ENCODE measurements at places on chromosomes 11 and 22.

- no peak for DNase-seq
These were observed 95.2 kb upstream of the PDGFD start for GRCh38 chr11:104259121-104259610.

GRCh38 chr22:23071230-23072076, 1.1 kb downstream of the GNAZ start:
- no peak for DNase-seq

DNA sequence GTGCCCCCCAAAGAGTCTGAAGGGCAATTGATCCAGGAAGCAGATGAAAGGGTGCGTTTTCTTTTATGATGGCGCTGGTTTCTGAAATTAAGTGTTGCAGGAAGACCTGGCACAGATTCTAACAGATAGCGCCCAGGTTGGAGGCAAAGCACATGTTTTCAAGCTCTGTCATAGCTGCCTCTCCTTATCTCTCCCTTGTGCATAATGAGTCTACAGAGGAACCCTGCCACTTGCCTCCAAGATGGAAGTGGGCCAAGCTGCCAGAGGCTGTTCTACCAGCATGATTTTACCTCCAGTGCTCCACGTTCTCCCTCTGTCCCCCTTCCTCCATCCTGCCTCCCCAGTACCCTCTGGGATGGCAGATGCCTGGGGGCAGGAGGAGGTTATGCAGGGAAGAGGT, 30.0 kb upstream of the TLCD5 start:
- no peak for DNase-seq

DNA sequence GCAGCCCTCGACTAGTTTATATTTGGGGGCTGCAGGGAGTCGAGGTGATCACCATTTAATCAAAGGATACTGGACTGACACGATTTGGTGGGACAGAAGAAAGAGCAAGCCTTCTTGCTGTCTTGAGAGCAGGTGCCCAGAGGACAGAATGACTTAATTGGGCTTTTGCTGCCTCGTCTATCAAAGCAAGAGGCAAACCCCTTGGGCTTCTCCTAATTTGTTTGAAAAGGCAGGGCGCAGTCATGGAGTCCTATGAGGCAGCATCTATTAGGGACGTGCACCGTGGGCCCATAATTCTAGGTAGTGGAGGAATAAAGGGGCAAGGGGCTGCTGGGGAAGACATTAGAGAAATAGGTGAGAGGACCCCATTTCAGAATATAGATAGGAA, 1411.3 kb downstream of the TBC1D22A start:
- no peak for DNase-seq

DNA sequence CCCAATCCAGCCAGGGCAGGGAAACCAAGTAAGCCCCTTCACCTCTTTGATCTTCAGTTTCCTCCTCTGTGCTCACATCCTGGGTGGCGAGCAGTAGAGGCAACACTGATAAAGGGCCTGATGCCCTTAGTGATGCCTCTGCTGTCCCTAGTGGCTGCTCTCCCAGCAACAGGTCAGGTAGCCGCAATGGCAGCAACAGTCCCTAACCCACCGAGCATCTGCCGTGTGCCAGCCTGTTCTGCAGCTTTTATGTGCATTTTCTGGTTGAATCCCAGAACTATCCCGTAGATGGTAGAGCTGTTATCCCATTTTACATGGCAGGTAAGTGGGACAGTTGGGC, 5.2 kb downstream of the SCYL1 start:
- DNase-seq, result no peak

GRCh38 chr11:73463359-73463758, 87.2 kb downstream of the RELT start:
- no peak for DNase-seq

- DNase-seq, result peak; percentile 95
These were observed 10.6 kb downstream of the RPL3 start for GRCh38 chr22:39308614-39309363.

- no peak for DNase-seq
These were observed 35.1 kb downstream of the CAPN1 start for GRCh38 chr11:65216830-65217229.

- no peak for DNase-seq
These were observed 1.4 kb upstream of the BATF2 start for GRCh38 chr11:64998141-64998540.

GRCh38 chr11:14315130-14315529, 43.9 kb downstream of the RRAS2 start:
- DNase-seq, result no peak

- DNase-seq, result no peak
These were observed 239.5 kb downstream of the NTM start for GRCh38 chr11:131609921-131610320.

GRCh38 chr11:8615291-8616032, 21.4 kb upstream of the STK33 start:
- DNase-seq, result no peak

DNA sequence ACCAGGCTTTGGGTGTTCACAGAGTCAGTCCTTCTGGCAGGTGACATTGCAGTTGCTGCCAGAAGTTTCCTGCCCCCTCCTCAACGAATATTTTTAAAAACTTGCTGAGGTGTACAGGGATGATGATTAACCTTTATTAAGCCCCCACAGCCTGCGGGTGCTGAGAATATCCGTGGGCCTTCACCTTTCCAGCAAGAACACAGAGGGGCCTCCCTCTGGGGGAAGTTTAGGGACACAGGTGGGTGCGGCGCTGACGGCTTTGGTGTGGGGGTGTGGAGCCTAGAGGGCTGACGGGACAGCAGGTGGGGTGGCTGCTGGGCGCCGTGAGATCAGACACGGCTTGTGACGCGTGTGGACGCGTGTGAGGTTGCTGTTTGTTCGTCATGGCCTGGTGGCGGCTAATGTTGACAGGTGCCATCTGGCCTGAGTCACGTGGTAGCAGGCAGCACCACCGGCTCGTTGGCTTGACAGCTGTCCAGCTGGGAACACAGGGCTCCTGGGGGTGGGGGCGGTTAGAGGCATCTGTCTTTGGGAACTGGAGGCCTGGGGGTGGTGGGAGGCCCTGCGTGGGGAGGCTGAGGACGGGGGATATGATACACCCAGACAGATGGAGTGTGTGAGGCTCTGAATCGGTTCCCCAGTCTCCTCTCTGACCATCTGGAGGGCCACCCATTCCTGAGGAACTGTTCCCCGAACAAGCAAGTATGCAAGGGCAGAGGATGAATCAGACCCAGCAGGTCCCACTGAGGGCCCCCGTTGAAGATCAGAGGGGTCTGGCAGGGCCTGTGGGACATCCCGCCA, 12.5 kb upstream of the LRRC10B start:
- DNase-seq, result no peak
